AG20443 (cell line): ENCODE measurements at places on chromosomes 1 and 21.
A peak's percentile ranks its signal among the peaks of the same experiment; 100 is the strongest.

- no peak for DNase-seq
Measured at GRCh38 chr1:22320587-22321344, 130.9 kb upstream of the ZBTB40 start.

DNA sequence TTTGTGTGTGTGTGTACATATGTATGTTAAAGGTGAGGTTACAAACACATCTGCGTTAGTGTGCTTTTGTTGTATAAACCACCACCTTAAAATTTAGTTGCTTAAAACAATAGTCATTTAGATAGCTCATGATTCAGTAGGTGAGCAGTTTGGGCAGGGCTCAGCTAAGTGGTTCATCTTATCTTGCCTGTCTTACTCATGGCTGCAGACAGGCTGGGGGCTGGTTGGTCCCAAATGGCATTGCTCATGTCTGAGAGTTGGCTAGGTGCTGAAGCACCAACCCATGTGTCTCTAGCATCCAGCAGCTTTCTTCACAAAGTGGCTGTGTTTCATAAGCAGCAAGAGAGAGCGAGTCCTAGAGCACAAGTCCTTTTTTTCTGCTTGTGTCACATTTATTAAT is 91.4 kb downstream of the MACF1 start:
- no peak for DNase-seq

DNA sequence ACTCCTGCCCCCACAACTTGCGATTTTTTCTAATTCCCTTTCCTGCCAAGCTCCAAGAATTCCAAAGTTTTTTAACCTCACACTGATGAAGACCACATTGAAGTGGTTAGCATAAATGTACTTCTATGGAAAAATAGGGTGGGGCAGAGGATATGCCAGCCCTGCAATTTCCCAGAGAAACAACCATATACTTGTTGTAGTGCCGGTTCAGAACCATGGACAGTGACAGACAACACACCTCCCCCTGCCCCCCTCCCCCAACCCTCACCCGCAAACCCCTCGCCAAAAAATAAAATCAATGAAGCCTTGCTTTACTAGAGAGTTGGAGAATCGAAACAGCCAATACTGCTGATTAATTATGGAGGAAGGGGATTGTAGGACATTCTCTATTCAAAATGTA is 109.5 kb upstream of the GRIK3 start:
- DNase-seq: no peak

DNA sequence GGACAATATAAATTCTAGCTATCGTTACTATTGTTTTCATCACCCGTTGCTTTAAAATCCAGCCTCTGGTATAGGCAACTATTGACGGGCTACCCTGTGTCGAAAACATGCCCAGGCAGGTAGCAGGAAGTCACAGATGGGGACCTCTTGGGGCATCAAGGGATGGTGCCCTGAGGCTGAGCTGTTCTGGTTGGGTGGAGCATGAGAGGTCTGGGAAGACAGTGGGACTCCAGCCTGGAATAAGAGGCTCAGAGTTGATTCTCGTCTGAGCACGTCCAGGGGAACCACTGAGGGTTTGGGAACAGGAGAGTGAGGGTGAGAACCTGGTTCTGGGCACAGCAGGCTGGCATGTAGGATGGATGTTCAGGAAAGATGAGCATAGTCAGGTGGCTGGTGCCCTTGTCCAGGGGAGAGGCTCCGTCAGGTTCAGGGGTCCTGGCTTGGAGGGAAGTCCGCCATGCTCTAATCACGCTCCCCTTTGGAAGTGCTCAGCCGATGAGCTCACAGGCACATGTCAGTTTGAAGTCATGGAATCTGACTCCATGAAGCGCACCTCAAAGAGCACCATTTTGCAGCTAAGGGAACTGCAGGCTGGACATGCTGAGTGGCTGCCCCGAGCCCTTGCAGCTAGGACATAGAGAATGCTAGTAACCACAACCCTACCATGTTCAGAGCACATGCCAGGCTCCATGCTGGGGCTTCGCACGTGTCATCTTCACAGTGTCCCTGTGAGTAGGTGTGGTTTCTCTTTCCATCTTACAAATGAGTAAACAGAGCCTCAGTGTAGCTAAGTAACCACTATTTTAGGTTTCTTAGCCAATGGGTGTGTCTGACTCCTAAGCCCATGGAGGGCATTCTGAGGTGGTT is 21.0 kb downstream of the PCSK9 start:
- peak; percentile 50 for DNase-seq

- no peak for DNase-seq
Measured at GRCh38 chr1:156128654-156129597, 14.4 kb downstream of the LMNA start.

DNA sequence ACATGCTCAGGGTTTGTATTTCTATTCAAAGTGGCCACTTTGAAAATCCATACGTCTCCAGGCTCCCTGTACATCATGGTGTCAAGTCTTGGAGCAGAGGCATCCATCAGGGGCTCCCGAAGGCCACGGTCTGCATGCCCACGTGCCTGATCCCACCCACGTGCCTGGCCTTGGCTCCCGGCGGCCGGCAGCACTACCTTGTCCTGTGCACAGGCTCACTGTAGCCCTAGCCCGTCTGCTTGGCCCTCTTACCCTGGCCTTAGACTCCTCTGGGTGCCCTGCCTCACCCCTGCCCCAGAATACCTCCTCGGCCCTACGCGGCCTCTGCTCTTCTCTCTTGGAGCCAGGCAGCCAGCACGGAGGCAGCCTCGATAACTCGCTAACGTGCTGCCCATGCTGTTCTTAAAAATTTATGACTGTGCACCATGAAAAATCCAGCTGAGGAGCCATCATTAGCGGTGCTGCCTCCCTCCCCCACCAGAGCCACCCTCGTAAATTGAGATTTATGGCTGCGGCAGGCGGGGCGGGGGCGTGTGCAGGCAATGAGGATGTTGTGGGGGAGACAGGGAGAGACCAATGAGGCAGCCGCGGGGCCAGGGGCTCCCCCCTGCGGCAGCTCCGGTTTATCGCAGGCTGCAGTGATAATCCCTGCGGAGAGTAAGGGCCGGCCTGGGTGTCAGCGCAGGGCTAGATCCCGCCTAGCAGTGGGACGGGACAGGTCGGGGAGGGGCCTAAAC is 24.6 kb downstream of the DMAP1 start:
- DNase-seq: peak; percentile 86

DNA sequence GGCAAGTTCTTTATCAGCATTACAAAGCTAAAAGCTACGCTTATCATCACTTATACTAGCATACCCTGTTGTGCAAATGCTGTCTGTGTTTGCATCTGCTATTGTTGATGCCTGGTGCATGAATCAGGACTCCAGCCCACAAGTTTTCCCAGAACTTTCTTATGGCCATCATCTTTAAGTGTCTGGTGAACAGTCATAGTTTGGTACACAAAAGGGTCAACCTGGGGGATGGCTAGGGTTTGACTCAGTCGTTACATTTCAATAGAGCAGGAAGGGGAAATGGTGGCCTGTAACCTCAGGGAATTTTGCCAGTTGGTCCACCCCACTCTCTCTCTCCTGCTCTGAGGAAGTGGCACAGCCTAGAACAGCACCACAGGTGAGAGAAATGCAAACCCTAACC is 35.4 kb downstream of the SELL start:
- DNase-seq: no peak

DNA sequence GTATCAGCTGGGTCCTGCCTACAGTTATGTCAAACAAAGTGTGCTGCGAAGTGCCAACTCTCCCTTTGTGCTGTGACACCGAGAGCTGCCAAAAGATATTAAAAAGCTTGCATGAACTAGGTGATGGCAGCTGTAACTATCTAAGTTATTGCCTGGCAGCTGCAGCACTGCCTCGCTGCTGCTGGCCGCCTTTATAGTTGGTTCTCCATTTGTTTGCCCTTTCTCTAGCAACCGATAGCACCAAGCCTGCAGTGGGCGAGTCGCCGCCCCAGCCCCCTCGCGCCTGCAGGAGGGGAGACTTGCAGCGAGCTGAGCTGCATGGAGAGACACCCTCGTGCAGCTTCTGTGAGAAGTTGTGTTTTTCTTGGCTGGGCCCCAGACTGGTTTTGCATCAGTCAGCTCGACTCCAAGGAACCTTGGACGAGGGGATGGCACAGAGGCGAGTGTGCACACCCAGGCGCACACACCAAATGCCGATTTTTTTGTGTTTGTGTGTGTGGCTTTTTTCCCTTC is 330.6 kb downstream of the RPS6KC1 start:
- DNase-seq: no peak

- DNase-seq: no peak
Measured at GRCh38 chr1:24484199-24484598, 18.4 kb upstream of the RCAN3 start.

DNA sequence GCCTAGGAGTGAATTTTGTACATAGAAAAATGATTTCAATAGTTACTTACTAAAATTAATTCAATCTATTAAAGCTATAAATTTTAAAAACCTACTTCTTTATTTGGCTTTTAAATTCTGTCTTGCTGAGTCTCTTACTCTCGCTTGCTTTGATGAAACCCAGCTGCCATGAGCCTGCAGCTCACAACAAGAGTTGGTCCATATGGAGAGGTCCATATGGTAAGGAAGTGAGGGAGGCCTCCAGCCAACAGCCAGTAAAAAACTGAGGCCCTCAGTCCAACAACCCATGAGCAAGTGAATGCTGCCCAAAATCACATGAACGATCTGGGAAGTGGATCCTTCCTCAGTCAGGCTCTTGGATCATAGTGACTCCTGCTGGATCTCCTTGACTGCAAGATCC is 89.9 kb upstream of the CXADR start:
- DNase-seq: no peak

- DNase-seq: peak; percentile 51
Measured at GRCh38 chr1:156641761-156642264, at the start of gene BCAN. BCAN (plus strand) TSS chr1:156642117; CDS start chr1:156646055, 3,938 bp downstream.

- DNase-seq: no peak
Measured at GRCh38 chr1:111441573-111442192, 7.4 kb downstream of the WDR77 start.

DNA sequence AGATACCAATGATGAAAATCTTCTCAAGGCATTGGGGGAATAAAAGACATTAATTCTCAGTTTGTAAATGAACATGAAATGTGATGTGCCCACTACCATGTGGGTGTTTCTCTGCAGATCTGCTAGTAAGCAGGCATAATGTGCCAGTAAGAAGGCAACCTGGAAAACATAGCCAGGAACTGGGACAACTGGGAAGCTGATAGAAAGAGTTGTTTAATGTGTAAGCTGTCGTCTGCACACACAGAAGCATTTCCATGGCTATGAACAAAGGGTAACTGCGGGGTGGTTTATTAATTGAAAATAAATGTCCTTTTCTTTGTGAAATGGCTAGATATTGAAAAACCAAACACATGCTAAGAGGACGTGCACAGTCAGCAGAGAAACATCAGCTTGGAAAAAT is 52.0 kb downstream of the ZC3H11B start:
- no peak for DNase-seq

GRCh38 chr1:168202941-168203654 is 22.7 kb upstream of the SFT2D2 start:
- peak; percentile 89 for DNase-seq

GRCh38 chr1:14441302-14441741 is 157.2 kb upstream of the KAZN start:
- peak; percentile 73 for DNase-seq

GRCh38 chr1:152796421-152796820 is at the start of gene LCE1D:
LCE1D (plus strand) TSS chr1:152796721; CDS start chr1:152797795, 1,074 bp downstream.
- DNase-seq: no peak

GRCh38 chr1:222126052-222126451 is 384.2 kb upstream of the DUSP10 start:
- no peak for DNase-seq
